ENCODE measurements at places on chromosomes 16 and 17.

DNA sequence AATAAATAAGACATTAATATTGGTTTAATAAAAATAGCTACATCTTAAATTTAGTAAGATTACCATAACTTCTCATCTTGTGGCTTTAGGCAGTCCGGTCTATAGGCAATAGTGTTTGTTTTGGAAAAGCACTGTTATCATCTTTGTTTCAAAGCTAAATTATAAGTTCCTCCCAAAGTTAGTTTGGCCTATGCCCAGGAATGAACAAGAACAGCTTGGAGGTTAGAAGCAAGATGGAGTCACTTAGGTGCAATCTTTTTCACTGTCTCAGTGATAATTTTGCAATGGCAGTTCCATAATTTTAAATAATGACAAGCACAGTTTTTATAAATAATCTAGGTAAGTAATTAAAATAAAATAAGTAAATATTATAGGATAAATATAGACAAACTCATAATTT is 6.0 kb upstream of the LDHD start:
- no peak for DNase-seq

GRCh38 chr16:87515475-87516330 is 22.9 kb upstream of the ZCCHC14 start:
- no peak for DNase-seq

DNA sequence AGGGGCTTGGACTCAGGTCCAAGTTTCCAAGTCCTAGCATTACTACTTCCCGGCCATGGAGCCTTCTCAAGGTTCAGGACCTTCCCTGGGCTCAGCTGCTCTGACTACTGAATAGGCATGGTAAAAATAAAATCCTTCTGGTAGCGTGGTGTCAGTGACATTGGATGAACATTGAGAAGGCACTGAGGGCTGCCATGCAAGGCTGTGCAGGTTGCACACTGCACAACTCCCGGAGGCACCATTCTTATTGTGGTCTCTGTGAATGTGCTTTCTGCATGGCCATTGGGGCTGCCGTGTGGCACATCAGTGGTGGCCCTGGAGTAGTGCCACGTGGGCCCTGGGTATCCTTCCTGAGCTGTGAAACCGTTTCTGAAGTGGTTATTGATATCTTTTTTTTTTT is 250.2 kb upstream of the CIBAR2 start:
- no peak for DNase-seq

GRCh38 chr17:32503251-32504165 is 16.7 kb downstream of the CDK5R1 start:
- DNase-seq = no peak

GRCh38 chr17:63653050-63653449 is 30.8 kb downstream of the MAP3K3 start:
- DNase-seq = no peak

DNA sequence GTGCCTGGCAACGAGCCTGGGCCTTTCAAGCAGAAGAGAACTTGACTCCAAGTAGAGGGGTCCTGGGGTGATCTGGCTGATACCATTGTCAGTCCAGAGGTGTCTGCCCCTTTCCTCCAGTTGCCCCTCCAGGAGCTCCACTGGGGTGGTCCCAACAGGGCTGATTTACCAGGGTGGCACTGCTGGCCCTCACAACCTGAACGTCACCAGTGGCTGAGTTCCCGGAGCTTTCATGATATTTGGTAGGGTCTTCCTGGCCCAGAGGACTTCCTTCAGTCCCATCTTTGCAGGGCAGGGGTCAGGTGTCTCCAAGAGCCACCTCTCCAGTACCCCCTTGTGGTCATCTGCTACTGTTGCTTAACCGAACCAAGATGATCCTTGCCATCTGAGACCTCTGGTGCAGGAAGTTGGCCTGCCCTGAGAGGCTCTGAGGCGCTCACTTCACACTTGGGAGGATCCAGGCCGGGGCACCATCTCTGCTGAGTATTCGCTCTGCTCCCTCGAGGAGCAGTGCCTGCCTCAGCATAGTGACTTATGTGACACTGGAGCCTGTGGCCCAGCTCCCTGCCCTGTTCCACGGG is 3.5 kb downstream of the LIMD2 start:
- DNase-seq = peak; percentile 20

All from fibroblast of skin of right quadriceps (primary cell).